ENCODE measurements at places on chromosomes 16 and 17. TPM values are rescaled to one million over a fixed set of nuclear protein-coding genes. Genes with fewer than 3 reads are reported as not detected.
A peak's percentile ranks its signal among the peaks of the same experiment; 100 is the strongest.

- DNase-seq: no peak
- H3K27ac ChIP-seq: no peak overlapping the region
- no peaks in the 10 kb centered on the region for H3K36me3 ChIP-seq
Observed at GRCh38 chr16:54654429-54654828, 276.2 kb upstream of the IRX5 start.

Gene TIMP2
- 6.7 TPM for total RNA-seq

DNA sequence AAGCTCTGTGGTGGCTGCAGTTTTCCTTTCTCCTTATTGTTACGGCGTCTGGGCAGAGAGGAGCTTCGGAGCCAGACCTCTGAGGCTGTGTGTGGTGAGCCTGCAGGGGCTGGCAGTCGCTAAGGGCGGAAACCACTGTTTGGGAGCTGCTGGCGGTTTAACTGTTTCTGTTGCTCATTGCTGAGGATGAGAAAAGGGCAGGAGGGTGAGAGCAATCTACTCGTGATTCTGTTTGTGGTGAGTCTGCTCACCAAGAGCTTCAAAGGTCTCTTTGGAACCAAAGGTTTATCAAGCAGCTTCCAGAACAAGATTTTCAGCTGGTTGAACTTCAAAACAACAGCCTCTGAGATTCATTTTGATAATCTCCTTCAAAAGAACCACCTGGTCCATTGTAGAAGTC is 143.9 kb downstream of the ANKFN1 start:
- peak overlapping the region; percentile 1 for H3K27ac ChIP-seq
- H3K36me3 ChIP-seq: no peaks in the 10 kb centered on the region
- H3K27me3 ChIP-seq: peaks cover 28% of the 10 kb centered on the region
- H3K4me3 ChIP-seq: peak overlapping the region; percentile 79
- H3K4me1 ChIP-seq: peaks cover 5% of the 10 kb centered on the region

Gene CTRB2
- total RNA-seq: not detected

Gene CRHR1
- not detected for total RNA-seq
